ENCODE measurements at places on chromosomes 7 and 10.

GRCh38 chr7:2838873-2839578 is 5.1 kb downstream of the GNA12 start:
- no peak for DNase-seq

DNA sequence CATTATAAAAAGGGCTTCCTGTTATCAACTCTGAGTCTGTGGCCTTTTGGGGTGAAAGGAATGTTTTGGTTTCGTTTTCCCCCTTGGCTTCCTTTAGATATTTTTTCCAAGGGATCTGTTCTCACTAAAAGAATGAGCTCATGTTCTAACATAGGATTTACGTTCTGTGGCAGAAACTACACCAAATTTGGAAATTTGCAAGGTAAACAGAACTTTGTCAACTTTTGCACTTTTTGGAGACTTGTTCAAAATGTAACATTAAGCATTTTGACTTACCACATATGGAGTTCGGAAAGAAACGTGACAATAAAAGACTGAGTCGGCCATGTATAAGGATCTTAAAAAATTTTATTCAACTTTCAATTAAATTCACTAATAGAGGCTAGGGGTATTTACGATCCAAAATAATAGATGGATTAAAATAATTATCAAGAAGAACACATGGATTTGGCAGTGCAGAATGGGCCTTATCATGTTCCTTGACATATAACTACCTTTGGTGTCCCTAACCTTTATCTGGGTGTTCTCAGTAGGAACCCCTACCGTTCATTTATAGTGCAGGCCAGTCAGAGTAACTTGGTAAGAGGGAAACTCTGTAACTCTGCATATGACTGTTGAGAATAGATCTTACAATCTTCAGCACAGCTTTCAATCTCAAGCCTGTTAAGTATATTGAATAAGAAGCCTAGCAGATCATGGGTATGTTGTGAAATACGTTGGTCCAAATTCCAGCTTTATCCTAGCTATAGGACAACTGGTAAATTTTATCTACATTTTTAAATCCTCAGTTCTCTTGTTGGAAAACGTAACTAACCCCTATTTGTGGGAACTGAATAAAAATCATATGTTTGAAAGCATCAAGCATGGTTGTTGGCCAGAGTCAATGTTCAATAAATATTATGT is 11.8 kb downstream of the CPED1 start:
- DNase-seq, result peak; percentile 90

DNA sequence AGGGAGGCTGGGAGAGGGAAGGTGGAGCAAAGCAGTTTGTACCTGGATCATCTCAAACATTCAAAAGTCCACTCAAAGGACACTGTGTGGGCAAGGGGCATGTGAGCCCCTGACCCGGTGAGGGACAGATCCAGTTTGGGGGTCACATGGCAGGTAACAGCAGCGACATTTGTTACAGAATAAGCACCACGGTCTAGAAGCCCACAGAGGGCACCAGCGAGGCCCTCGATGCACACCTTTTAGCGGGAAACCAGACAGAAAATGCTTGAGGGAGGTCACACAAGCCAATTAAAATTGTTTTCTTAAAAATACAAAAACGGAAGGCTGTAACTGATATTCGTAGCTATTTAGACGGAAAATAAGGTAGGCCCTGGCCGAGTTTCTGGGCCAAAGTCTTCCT is 144.4 kb downstream of the ZMYND11 start:
- DNase-seq, result no peak

DNA sequence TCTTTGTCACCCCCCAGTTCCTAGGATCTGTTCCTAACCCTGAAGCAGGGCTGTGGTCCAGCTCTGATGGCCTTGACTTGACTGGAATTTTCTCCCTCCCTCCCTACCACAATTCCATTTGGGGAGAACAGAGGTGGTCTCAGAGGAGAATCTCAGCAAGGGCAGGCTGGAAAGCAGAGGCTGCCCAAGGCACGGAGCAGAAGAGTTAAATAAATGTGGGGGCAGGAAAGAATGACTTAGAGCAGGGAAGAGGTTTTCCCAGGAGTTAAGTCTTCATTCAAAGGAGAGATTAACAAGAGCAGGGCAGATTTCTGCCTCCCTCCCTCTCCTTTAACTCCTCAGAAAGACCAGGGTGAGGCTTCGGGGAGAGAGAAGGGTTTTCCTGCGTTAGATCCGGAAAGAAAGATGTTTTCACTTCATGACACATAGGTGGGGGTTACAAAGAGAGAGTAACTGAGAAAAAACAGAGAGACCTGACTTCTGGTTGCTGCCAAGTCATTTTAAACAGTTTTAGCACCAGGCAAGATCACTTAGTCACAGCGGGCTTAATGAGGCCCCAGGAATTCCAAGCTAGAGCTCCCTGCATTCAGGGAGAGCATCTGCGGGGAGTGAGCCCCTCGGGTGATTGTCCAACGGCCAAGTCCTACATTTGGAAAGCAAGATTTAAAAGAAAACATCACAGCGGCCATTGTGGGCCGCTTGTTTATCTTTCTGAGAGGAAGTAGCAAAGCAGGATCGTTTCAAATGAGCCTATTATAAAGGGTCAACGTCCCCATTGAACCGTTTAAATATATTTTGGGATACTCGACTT is 78.7 kb downstream of the ARHGAP22 start:
- peak; percentile 57 for DNase-seq

GRCh38 chr7:20327055-20327454 is 3.6 kb upstream of the ITGB8 start:
- DNase-seq, result peak; percentile 90

DNA sequence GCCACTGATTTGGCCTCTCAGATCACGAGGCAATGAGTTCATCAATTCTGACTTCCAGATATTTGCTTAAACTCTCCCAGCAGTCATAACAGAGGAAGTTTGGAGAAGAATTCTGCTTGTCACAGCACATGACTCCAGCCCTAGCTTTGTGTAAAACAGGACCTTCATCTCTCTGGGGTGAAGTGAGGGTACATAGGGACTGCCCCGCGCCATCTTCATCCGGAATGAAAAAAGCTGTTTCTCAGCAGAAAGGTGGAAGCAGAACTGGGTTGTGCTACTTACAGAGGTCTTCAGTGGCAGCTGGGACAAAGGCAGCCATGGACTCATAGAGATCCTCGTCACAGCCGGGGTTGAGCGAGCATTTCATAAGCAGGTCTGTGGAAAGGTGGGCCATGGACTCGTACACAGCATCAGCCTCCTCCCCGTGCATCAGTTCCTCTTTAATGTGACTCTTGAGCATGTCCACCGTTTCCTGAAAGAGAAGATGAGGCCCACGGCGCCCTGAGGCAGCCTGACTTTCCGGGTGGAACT is 58.4 kb upstream of the TM9SF3 start:
- no peak for DNase-seq

Measured in fibroblast of lung (primary cell).